Activated CD4-positive, alpha-beta T cell treated with anti-CD3 and anti-CD28 coated beads, Interleukin-2, Interleukin-4, amounts not matched to agents 100 ng/mL and 50 ng/mL, durations not matched to agents 16 hours and 8 hours (primary cell): ENCODE measurements at places on chromosomes 5 and 9.

DNA sequence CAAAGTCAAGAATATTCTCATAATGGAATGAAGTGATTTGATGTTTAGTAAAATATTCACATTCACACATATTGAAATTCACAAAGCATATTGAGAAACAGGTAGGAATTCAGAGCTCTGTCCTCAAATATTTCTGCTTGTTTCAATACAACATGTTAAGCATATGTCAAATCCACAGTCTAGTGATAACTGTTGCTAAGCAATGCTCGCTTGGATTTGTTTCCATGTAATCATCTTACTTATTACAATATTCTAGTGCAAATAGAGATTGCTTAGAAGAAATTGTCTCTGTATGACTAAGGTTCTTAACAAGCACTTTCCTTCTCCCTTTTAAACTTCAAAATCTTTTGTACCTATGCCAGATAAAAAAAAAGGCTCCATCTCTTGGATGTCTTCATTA lies 995.7 kb downstream of the CDH18 start:
- DNase-seq: no peak

- peak; percentile 70 for DNase-seq
These were observed 6.2 kb downstream of the MAPKAP1 start for GRCh38 chr9:125700791-125701190.

DNA sequence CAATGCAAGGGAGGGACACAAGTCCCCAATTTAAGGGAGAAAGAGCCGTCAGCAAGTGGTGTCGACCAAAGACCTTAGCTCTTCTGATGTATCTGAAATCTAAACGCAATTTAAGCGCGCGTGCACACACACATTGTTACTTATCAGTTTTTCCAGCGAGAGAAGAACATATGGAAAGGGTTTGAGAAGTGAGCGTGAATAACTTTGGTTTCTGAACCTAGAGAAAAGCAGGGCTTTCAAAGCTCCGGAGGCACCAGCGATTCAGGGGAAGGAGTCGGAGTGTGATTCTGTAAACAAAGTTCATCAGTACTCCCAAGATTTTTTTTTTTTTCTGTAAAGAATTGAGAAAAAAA lies 191.8 kb downstream of the MEF2C start:
- no peak for DNase-seq

- no peak for DNase-seq
These were observed 155.9 kb downstream of the ERCC6L2 start for GRCh38 chr9:96031366-96031824.

- DNase-seq: no peak
These were observed 121.1 kb downstream of the BOD1 start for GRCh38 chr5:173495225-173495904.

- no peak for DNase-seq
These were observed 90.1 kb downstream of the ANKRD18B start for GRCh38 chr9:33614001-33614687.

DNA sequence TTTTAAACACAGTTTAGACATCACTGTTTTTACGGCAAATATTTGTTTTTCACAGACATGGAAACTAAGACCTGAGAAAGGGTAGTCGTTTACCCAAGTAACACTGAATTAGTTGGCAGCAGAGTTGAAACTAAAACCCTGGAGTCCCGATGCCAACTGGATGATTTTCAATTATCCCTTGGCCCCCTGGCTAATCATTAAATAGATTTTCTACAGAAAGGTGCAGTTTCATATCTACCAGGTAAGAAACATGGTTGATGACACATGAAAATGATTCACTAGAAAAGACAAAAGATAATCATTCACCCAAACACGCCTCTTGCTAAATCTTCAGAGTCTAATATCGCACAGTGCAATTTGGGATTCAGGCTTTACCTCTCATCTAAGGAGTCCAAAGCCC lies 136.9 kb downstream of the SEMA5A start:
- no peak for DNase-seq

GRCh38 chr5:89826938-89827337 lies 582.6 kb downstream of the CETN3 start:
- no peak for DNase-seq

DNA sequence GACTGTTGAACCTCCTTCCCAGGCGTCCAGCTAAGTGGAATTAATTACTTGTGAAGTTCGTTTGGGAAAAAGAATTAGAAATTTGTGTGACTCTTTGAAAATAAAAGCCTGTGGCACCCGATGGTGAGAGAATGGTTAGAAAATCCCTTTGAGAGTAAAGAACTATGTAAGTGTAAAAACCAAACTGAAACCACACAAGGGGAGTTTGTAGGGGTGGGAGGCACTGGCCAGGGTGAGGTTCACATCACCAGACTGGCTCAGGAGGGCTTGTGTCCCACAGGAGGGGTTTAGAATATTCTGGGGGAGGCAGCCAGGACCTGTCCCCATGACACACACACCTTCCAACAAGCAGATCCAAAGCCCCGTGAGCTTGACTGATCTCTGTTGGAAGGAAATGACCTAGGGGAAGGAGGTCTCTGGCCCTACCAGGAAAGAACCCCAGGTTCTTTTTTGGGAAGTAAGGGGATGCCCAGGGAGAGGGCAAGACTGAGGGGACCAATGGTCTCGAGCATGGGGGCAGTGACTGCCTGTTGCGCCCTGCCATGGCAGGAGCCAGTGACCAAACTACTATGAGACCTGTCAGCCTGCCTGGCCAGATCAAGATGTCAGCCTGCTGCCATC lies 4.3 kb downstream of the SPATA24 start:
- no peak for DNase-seq

GRCh38 chr9:95383185-95383676 lies 65.7 kb upstream of the FANCC start:
- DNase-seq: no peak
